Right ventricle myocardium inferior (tissue), 1 donor: ENCODE measurements at places on chromosomes 2 and 18. TPM values are rescaled to one million over a fixed set of nuclear protein-coding genes. Genes with fewer than 3 reads are reported as not detected.

- no peak for DNase-seq
Observed at GRCh38 chr2:85765081-85765731, 11.4 kb downstream of the ATOH8 start.

- no peak for DNase-seq
Observed at GRCh38 chr2:164644036-164644700, 22.9 kb upstream of the GRB14 start.

DNA sequence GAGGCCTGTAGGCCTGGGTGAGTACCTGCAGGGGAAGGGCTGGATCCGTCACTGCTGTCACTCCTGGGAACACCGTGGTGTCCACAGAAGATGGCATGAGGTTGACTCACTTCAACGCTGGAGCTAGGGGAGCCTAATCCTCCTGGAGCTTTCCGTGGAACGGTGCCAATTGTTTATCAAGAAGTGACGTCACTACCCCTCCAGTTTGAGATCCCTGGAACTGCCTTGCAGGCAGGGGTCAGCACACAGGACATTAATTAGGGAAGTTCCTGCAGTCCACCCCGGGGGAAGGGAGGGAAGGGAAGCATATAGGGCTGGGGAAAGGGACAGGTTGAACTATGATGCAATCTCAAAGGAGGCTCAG is 408.6 kb downstream of the GALR1 start:
- DNase-seq = no peak

DNA sequence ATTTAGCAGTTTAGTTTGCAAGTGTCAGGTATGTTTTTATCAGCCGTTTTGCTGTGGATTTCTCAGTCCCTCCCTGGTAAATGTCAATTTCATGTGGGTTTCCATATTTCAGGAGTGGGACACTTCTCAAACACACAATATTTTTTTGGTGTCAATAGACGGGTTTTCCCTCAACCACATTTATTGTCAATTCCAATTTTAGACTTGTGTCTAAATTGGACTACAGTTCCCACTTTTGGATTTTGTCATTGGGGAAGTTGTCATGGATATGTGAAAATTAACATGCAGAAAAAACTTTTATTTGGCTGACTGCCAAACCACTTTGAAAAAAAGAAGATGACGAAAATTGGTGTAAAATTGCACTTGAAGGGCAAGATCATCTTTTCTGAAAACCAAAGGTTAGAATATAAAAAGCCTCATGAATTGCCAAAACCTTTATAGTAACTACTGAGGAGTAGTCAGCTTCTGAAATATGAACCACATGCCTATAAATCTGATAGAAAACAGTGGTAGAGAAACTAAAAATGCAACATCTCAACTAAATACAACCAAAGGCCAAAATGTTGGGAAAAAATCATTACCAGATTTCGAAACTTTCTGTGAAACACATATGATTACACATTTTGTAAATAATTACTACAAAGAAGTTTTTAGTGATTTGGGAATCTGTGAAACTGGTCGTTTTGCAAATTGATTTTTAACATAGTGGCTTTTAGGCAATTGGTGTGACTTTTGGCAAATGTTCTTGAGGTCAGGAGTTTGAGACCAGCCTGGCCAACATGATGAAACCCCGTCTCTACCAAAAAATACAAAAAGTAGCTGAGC is 106.4 kb downstream of the BCL2L11 start:
- no peak for DNase-seq

Gene ZSWIM2
- total RNA-seq = not detected

Gene PECR
- total RNA-seq = 7.4 TPM

Gene EML6
- 0.16 TPM for total RNA-seq
